HCT116 (cell line): ENCODE measurements at places on chromosomes 11 and 22.

GRCh38 chr11:16859651-16860050, 121.2 kb downstream of the C11orf58 start:
- DNase-seq: no peak

GRCh38 chr22:49956914-49957825, 3.4 kb upstream of the PIM3 start:
- no peak for DNase-seq

DNA sequence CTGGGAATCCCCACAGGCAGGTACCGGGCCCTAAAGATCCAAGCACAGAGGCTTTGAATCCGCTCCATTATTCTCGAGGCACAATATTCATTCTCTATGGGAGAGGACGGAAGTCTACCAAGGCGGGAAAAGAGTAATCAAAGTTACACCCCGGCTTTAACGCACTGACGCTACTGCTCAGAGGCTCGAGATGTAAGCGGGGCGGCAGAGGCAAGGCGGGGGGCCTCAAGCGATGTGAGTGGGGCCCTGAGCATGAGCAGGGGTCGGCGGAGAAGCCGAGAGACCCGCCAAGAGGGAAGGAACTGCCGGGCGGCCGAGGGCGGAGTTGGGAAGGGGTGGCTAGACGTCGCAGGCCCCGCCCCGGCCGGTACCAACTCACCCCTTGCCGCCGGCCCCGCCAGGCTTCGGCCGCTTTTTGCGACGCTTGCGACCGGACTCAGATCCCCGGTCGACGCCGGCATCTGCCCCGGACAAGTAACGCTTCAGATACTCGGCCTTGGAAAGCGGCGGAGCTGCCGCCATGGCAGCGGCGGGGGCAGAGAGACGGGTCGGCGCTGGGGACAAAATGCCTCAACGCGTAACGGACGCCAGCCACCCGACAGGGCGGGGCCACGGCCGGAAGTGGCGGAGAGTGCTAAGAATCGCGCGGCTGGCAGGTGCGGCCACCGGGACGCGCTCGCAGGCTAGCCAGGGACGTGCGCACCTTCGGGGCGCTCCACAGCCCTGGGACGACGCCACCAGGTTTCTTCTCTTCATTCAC, at the start of gene BUD13:
BUD13 (minus strand) TSS at position 545 of the 760 bp plus-strand sequence; CDS start at position 522, 23 bp downstream.
- DNase-seq: peak; percentile 72

DNA sequence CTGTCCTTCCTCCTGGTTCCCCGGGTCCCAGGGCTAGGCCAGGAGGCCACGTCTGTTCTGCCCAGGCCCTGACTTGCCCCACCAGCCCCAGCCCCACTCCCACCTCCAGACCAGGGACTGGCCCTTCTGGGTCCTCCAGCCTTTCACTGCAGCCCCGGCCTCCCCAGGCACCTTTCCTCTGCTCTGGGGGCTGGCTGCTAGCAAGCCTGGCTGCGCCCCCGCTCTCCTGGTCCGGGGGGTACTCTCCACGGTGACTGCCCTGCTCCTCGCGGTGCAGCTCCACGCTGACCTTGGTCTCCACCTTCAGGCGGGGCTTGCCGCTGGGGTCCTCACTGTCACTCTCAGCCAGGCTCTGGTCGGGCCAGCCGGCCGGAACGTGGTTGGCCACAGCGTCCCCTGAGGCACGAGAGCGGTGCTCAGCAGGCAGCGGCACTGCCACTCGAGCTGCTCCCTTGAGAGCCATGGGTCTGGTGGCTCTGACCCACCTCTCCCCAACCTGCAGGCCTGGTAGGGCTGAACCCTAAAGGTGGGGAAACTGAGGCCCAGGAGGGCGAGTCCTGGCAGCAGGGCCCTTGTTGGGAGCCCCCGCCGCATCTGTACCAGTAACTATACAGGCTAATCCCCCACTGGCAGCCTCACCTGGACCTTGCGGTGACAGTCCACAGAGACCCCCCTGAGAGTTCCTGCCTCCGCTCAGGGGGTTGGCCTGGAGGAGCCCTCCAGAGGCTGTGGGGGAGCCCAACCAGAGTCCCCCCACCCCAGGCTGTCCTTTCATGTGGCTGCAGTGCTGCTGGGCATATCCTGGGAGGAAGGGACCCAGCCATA, 29.0 kb downstream of the TRMU start:
- DNase-seq: no peak

DNA sequence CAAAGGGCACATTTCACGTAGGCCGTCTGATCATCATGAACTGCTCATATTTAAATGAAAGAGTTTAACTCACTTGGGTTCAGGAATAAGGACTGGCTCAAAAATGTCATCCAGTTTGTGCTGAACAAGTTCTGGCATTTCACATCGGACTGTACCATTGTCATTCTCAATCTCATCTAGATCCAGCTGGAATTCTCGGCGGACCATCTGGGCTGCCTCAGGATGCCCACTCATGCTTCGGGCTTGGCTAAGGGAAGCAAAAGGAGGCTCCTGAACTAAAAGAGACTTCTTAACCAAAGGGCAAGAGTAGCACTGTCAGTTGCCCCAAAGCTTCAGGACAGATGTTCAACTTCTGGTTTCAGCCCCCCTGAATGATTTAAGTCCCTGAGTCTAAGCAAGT, 40.2 kb downstream of the F2 start:
- no peak for DNase-seq

- no peak for DNase-seq
Measured at GRCh38 chr11:35346472-35347156, 72.7 kb downstream of the SLC1A2 start.

DNA sequence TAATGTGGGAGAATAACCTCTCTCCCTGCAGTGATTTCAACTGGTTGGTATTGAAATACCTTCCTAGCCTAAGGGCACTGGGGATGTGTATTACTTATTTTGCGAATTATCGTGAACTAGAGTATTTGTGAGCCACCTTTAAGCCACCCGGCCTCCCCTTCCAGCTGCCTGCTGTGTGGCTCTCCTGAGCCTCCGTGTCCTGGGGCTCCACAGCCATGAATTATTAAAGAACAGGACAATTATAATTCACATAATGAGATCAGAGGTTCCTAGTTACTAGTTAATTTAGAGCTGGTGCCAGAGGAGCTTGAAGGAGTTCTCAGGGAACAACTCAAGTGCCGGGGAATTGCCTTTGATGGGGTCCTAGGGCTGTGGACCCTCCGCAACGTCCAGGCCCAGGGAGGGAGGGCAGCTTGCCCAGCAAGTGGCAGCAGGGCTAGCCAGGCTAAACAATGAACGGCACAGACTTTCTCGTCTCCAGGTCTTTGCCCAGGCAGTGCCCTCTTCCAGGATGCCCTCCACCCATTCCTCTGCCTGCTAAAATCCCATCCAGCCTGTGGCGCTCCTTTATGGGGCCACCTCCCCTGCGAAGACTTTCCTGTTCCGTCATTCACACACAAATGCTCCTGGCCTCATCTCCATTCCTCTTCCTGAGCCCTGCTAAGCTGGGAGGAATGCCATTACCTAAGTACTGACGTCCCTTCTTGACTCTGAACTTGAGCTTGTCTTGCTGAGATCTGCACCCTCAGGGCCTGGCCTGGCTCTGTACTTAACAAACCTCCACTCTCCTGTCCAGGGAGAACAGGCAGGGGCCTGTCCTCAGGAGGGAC, 91.5 kb downstream of the RTL6 start:
- no peak for DNase-seq

DNA sequence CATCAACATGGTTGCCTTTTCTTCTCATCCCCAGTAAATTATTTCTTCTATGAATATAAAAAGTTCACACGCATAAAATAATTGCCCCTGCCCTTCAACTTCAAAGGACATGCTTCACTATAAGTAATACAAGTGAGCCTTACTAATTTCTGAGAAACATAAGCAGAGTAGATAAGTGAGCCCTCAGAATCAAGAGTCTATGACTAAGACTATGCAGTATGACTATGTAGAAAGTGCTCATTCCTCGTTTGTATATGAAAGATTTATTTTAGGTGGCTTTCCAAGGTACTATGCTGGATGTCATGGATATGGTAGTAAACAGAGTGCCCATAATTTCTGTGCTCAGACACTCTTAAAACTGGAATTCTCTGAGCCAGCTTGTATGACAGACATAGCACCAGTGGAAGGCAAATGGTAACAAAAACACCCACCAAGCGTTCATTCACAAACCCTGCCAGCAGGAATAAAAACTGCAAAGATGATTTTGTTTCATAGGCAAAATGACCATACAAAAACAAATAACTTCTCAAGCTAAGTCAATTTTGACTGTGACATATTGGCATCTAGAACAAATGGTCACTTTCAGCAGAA, 189.8 kb downstream of the CADM1 start:
- DNase-seq: no peak

- no peak for DNase-seq
Measured at GRCh38 chr22:29145321-29146072, 60.2 kb upstream of the EMID1 start.

- DNase-seq: no peak
Measured at GRCh38 chr22:21961886-21962654, 9.4 kb upstream of the PPM1F start.

DNA sequence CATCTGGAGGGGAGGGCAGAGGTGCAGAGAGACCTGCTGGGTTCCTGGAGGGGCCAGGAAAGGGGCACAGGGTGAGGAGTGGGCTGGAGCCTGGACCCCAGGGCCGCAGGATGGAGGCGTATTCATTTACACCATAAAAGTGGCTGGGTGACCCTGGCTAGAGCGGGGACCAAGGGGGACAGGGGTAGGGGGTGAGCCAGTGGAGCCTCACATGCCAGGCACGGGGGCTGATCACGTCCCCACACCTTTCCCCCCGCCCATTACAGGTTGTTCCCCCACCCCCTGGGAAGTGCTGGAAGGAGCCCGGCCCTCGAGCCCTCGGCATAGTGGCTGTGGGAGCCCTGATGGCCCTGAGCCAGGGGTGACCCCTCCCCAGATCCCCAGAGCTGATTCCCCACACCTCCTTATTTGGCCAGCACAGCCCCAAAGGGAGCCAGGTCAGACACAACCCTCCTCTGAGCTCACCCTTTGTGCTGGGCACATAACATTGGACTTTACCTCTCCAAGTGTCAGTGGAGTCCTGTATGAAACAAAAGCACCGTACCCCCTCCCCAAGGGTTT, 781 bp downstream of the TCIRG1 start:
- DNase-seq: no peak

DNA sequence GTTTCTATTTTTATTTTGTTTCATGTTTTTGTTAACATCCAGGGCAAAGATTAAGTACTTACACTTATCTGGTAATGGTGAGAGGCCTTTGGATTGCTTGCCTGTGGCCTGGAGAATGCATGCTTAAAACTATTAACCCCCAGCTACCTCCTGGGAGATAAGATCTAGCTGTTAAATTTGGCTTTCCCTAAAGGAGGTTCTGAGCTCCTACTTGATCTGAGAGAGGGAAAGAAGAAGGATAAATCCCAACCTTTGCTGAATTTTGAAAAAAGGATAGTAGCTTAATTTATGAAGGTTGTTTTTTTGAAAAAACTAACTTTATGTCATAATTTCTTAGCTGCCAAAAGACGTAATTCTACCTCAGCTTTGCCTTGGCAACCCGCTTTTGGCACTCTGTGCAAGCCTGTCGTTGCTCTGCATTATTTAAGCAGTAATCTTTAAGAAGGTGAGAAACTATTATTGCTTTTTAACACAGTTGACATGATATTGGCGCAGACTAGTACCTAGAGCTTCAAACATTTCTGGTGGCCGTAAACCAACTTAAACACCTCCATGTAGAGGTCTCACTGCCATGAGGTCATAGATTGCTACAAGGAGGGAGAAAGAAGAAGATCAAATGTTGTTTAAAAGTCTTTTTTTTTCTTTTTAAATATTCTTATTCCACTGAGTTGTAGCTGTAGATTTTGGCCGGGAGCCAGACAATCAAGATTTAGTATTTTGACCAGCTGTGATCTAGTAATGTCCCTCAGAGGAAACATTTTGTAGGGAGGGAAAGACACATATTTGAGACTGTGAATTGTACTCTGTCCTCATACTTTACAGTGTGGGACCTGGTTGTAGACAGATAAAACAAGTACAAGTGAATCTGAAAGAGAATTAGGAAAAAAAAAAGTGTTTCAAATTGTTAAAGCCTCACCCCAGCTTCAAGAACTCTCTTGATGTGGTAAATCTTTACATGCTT, 74.4 kb downstream of the WNT11 start:
- no peak for DNase-seq

DNA sequence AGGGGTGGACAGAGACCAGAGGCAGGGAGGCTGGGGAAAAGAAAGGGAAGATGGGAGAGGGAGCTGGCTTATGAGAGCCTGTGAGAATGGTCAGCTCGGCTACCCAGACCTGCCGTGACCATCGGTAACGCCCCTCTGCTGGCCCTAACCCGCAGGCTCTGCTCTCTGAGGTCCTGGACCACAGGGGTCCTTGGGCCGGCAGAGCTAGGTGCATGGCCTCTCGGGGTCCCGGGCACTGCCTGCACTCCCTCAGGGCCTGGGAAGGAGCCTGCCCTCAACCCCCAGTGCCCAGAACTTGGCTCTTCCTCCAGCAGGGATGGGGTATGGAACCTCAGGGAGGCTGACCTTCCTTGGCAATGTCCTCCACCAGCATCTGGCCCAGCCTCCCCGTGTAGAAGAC, 13.2 kb downstream of the GGT5 start:
- no peak for DNase-seq

- DNase-seq: no peak
Measured at GRCh38 chr11:128285321-128285720, 302.0 kb downstream of the ETS1 start.

DNA sequence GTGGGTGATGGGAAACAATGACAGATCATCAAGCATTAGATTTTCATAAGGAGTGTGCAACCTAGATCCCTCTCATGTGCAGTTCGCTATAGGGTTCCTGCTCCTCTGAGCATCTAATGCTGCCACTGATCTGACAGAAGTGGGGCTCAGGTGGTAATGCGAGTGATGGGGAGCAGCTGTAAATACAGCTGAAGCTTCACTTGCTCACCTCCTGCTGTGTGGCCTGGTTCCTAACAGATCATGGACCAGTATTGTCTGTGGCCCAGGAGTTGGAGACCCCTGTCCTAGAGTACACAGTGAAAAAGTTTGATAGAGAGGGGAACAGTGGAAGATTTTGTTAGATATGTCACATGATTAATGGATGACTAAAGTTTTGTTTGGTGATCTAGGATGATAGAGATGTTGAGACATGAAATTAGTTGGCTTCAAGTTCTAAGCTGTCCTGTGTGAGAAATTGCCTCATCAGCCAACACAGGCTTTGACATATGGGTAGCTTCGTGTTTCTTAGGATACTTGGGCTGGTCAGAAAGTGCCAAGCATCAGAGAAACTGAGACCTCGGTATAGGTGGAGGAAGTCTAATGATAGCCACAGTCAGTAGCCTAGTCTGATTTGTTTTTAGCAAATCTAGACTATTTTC, 47.4 kb downstream of the ARHGEF12 start:
- no peak for DNase-seq

- no peak for DNase-seq
Measured at GRCh38 chr11:67470337-67471002, 1.4 kb upstream of the TMEM134 start.
